ENCODE measurements at places on chromosomes 12 and 14.

DNA sequence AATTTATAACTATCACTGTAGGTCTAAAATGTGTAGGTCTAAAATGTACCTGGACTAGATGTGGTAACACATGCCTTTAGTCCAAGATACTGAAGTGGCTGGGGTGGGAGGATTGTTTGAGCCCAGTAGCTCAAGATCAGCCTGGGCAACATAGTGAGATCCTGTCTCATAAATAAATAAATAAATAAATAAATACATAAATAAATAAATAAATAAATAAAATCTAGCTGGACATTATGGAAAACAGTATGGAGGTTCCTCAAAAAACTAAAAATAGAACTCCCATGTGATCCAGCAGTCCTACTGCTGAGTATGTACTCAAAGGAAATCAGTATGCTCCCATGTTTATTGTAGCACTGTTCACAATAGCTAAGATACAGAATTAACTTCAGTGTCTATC is 24.0 kb downstream of the PDE3A start:
- DNase-seq: no peak

GRCh38 chr14:100035700-100036099 is 29.5 kb upstream of the EVL start:
- DNase-seq: no peak

DNA sequence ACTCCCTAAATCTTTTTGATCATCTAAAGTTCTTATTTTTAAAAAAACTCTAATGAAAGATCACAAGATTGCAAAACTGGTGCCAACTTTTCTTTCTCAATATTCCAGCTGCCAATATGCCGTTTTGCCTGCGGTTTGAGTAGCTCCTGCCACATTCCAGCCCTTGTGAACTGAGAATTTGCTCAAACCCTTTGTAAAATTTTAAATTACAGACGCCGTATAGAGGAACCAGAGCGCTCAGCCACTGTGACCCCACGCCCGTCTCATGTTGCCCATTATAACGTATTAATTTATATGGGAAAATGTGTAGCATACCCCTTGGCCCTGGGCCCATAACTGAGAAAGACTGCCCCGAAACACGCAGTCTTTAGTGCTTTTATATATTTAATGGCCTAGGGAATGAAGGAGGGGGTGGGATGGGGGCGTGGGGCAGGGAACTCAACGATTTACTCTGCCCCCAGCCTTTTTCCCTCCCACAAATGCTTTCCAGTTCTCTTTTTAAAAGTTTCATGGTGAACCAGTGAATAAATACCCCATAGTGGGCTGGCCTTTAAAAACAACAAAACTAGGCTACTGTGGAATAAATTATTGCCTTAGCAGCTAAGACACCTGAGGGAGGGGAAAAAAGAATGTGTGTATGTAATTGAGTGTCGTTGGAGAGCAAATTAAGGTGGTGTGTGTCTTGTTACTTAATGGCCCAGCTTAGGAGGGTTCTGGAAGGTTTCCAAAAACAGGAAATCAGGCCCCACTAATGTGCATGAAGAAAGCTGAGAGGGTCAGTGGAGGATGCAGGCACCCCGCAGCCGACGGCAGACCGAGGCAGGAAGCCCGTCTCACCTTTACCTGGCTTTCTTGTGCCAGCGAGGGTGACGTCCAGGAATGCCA is 45.7 kb upstream of the RFLNA start:
- no peak for DNase-seq

DNA sequence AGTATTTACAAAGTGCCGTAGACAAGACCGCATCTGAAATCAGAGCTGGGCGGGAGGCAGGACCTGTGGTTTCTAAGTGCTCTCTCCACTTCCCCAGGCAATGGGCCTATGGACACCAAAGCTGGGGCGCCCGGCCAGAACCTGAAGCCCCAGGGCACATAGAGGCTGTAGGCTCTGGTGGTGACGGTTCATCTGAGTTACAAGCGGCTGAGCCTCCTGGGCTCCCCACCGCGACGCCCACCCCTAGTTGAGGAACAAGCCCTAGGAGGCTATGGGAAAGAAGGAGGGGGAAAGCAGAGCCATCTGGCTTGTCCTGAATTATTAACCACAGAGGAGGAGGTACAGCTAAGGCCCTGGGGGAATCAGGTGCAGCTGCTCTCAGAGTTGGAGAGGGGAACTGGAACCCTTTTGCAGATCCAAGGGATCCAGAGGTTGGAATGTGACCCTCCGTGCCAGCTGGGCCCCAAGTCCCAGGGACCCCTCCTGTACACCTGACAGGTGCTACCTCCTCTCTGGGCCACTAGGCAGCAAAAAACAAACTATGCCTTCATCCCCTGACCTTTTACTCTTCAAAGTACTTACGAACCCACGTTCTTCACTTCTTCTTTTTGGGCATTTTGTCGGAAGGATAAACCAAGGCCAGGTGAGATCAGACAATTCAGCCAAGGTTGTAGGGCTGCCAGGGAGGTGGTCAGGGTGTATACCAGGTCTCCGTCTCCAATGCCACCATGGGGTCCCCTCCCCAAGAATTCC is 77.2 kb downstream of the ARL6IP4 start:
- no peak for DNase-seq

GRCh38 chr12:65949971-65950370 is 125.7 kb downstream of the HMGA2 start:
- no peak for DNase-seq

DNA sequence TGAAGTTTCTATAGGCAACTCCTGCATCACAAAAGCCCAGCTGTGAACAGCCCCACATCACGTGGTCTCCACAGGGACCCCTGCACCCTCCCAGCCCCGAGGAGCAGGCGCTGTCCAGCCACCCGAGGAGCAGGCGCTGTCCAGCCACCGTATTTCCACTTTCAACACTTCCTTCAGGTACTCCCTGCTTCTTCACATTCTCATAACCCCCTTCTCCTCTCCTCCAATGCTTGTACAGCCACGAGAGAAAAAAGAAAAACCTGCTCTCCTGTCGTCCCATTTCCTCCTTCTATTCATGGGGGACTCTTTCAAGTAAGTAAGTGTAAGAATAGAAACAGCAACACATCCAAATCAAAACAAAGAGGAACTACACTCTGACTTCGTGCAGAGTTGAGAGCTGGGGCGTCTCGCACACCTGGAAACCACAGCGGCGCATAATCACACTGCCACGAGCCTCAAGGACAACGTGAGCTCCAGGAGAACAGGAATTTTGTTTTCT is 11.9 kb downstream of the CDC42BPB start:
- DNase-seq: no peak

- peak; percentile 65 for DNase-seq
These were observed 120.3 kb downstream of the FBXL14 start for GRCh38 chr12:1474041-1474573.

- DNase-seq: no peak
These were observed 165.7 kb downstream of the SRGAP1 start for GRCh38 chr12:64010069-64010686.

- DNase-seq: no peak
These were observed 30.3 kb downstream of the BCAT1 start for GRCh38 chr12:24918596-24918995.

DNA sequence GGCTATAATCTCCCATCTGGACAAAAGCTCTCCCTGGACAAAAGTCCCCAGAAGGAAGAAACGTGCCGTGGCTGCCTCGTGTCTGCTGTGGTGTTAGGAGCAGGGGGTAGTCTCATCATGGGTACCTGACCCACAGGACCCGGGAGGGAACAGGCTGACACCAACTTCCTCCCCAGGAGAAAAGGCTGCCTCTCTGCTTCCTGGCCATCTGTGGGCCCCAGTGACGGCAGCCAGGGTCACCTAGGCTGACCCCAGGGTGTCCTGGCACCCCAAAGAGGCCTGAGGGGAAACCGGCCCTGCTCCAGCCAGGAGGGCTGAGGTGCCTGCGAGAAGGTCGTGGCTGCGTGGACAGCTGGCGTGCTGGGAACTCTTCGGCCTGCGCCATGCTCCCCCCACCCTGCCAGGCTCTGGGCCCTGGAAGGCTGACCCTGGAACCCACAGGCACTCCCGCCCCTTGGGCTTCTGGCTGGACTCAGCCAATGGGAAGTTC is 133.9 kb downstream of the RFLNA start:
- no peak for DNase-seq

- DNase-seq: no peak
These were observed 7.5 kb downstream of the WIF1 start for GRCh38 chr12:65113621-65114035.

DNA sequence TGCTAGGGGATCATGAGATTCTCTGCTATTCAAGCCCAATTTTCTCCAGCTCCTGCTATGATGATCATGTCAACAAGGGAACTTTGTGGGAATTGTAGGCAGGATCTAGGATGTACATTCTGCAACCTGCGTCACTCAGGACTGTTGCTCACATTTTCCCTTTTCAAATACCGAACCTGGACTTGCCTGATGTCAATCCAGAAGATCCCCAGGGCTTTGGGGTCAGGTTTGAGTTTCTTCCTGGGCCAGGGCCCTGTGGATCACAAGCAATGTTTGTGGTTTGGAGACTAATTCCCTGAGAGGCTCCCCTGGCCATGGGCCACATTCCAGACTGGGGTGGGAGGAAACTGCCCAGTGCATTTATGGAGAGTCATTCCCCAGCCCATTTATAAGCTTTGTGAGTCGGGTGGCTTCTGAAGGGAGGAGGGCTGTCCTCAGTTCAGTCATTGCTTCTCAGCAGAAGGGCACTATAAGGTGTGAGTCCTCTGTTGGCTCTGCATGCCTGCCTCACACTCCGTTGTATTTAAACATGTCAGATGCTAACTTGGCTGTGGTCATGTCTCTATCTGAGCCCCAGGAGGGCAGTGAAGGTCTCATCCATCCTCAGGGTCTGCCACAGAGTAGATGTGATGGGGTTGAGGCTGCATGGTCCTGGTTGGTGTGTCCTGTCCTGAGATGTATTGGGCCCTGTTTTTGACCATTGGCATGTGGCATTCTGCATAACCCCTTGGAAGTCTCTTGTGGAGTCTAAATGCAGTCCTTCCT is 6.5 kb downstream of the KRT86 start:
- peak; percentile 90 for DNase-seq

DNA sequence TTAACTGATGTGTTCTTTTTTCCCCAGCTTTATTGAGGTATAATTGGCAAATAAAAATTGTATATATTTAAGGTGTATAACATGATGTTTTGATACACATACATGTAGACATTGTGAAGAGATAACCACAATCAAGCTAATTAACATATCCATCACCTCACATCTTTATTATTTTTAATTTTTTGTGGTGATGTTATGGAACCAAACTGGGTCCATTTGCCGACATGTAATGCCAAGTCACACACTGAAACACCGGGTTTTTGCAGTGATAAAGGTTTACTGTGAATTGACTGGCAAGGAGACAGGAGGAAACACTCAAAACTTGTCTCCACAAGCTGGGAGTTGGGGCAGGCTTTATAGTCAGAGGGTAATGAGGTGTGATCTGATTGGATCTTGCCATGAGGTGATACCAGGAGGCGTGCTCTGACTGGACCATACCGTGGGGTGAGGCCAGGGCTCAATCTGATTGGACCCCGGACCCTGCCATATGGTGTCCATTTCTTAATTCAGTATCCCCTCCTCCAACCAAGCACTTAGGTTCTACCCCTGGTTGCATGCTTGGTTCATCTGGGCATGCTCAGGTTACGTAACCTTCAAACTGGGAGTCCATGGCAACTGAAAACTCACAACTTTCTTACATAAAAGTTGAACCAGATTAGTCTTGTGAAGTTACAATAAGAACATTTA is 11.8 kb upstream of the WSCD2 start:
- DNase-seq: no peak

GRCh38 chr12:107091989-107092641 is 1.2 kb downstream of the CRY1 start:
- peak; percentile 96 for DNase-seq

DNA sequence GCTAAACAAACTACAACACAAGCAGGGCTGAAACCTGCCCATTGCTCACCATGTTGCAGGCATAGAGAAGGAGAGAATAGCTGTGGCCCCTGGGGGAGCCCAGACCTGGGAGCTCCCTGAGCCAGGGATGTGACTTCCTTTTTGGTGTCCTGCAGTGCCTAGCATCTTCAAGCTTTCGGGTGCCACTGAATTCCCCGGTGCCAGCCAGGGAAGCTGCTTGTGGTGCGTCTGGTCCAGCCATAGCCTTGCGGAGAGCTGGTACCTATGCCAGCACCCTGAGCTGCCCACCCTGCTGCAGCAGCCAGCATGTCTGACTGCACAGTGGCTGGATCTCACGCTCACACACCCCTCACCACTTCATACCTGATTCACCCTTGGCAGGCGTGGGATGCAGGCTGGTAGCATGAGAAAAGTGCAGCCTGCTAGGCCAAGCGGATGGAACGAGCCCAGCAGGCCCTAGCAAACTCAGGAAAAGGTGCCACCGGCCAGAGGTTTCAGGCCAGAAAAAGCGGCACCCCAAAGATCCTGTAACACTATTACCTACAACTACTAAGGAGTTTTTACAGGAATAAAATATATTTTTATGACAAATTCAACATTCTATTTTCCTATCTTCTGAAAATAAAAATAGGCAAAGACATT is 183.7 kb downstream of the CPNE8 start:
- no peak for DNase-seq

DNA sequence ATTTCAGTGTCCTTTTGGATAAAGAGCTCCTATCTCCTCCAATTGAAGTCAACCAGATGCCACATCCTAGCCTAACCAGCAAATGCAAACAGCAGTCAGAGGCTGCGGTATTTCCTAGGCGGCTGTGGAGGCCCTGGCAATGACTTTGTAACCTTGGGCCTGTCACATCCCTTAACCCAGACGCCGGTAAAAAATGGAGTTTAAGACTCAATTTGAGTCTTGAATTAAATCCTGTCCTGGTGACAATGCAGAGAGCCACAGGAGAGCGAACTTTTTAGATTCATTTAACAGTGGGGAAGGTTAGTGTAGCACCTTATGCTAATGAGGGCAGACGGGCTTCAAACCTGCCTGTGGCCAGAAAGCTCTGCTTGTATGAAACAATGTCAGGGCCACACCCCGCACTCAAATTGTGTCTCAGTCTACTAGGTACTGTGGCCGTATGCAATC is 1.3 kb downstream of the C12orf75 start:
- no peak for DNase-seq

GRCh38 chr12:71139153-71139735 is 18.6 kb downstream of the TSPAN8 start:
- DNase-seq: no peak

- no peak for DNase-seq
These were observed 51.9 kb downstream of the CCDC91 start for GRCh38 chr12:28242129-28242495.

DNA sequence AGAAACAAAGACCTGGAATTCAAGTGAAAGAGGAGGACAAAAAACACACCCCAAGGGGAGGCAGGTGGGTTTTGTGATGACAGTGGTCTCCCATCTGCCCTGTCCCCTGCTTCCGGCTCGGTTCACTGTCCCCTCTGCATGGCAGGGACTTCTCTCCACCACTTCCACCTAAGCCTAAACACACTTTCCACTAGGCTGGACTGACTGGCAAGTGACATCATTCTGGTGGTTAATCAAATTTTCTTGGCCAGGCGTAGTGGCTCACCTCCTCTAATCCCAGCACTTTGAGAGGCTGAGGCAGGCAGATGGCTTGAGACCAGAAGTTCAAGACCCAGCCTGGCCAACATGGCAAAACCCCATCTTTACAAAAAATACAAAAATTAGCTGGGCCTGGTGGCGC is 11.9 kb downstream of the PLEKHG6 start:
- DNase-seq: no peak

GRCh38 chr14:77259025-77259715 is 11.8 kb downstream of the NGB start:
- DNase-seq: no peak

- no peak for DNase-seq
These were observed 1.4 kb downstream of the ETNK1 start for GRCh38 chr12:22626406-22626805.

- no peak for DNase-seq
These were observed 65.1 kb upstream of the FBRSL1 start for GRCh38 chr12:132424811-132425210.

- no peak for DNase-seq
These were observed 29.0 kb downstream of the ACTN1 start for GRCh38 chr14:68950111-68950510.

All from HCT116 (cell line).